Inflammatory macrophage treated with lipopolysaccharide for 4 hours (primary cell): ENCODE measurements at places on chromosomes 2 and 18.

DNA sequence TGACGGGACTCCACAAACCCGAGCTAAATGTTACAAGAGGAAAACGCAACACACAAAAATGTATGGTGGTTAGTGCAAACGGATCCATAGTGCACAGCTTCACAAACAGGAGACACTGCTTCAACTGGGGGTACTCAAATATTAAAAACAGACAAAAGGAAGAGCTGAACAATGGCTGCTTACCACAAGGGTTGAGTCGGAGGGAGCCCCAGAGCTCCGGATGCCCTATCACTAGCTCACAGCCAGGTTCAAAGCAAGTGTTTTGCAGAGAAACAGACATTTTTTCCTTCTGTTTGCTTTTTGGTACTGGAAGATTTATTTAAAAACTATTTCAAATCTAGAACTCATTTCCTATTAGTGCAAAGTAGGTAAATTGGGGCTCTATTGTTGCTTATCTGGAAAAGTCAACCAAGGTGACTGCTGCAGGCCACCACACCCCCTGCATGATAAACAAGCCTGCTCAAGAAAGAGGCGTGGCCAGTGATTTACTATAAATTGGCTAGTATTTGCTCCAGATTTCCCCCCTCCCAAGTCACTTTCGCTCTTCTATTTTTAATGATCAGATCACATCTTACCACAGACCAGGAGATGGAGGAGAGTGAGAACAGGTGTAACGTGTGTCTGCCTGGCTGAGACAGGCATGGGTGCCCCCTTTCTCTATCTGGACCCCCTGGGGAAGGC, 46.5 kb downstream of the ZAP70 start:
- no peak for DNase-seq

DNA sequence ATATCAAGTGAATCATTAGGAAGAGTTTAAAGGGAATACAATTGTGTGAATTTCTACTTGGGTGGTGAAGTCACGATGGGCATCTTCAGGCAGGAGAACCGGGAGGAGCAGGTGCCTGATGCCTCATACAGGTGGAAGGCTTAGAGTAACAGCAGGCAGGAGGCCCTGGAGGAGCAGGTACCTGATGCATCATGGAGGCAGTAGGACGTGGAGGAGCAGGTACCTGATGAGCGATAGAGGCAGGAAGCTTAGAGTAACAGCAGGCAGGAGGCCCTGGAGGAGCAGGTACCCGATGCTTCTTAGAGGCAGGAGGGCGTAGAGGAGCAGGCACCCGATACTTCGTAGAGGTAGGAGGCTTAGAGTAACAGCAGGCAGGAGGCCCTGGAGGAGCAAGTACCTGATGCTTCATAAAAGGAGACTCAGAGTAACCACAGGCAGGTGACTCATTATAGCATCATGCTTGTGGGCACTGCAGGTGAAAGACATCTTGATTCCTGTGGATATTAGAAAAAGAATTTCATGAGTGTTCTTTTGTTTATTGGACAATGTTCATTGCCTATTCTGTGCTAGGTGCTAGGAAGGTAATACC, 133.9 kb downstream of the ATP9B start:
- DNase-seq = no peak

DNA sequence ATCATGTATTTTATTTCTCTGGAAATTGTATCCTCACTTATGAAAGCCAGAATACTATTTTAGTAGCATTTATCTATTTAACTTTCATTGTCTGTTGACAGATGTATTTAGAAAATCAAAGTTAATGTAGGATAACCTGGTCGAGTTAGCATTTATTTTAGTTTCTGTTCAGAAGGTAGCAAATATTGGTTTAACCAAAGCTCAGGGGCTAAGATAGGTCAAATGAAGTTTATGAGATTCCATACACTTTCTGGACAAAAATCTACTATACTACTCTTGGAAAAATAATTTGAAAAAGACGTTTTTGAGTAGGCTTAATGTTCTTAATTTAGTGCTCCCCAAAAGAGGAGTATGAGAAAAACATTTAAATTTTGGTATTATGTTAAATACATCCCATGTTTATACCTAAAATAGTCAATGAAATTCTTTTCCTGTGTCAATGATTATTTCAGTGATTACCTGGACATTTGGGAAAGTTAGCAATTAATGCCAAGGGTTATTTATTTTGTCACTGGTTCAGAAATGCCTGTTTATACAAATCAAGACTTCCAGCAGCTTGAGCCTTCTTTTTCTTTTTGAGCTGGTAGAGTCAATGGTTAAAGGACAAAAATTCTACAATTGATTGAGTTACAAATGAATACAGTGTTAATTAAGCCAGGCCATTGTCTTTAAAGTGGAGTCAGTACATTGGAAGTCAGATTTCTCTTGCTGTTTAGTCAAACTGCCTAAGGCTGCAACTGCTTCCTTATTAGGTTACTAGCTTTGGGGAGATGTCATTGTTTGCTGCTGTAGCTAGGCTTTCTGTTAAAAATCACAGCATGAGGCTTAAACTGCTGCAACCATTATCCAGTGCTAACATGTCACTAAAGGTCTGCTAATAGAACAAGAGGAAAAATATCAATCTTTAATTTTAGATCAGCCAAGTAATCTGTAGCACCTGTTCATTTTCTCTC, 182.3 kb downstream of the CAMKMT start:
- no peak for DNase-seq

- no peak for DNase-seq
Measured at GRCh38 chr2:197460649-197461048, 7.3 kb downstream of the COQ10B start.

DNA sequence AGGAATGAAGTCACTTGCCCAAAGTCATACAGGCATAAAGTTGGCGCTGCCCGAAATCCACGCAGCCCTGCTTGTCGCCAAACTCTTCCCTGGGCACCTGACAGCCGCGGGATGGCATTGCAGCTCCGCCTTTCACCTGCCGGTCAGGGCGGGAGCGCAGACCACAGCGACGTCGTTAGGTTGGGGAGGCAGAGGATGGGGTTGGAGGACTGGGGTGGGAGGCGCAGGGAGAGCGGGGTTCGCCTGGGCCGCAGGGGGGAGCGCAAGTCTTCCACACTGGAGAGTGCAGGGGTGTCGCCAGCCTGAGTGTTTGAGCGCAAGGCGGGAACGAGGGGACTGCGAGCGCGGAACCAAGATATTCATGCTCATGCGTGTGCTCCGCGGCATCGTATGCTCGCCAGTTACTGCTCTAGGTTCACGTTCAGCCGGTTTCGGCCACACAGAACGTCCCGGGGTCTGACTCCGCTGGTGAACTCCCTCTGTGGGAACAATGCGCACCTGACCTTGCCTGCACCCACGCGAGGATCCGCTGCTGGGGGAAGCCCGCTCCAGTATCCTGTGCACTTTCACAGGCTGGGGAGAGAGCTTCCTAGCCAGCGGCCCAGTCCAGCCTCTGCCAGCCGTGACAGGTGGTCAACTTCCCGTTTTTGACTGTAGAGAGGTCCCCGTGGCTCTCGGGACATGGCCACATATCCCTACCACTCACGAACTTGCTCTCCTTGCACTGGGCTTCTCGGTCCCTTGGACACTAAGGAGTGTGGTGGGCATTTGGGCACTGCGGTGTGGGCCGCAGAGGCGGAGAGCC, 767 bp upstream of the NPPC start:
- DNase-seq = no peak

GRCh38 chr18:55034742-55035141, 75.5 kb upstream of the CCDC68 start:
- DNase-seq = no peak

- DNase-seq = no peak
Measured at GRCh38 chr18:31049189-31049588, 6.6 kb upstream of the DSC3 start.

GRCh38 chr2:66803726-66804125, 368.8 kb downstream of the MEIS1 start:
- no peak for DNase-seq

- peak; percentile 76 for DNase-seq
Measured at GRCh38 chr2:20595439-20596192, 55.3 kb downstream of the HS1BP3 start.
